ENCODE measurements at places on chromosomes 16 and 17. TPM values are rescaled to one million over a fixed set of nuclear protein-coding genes. Genes with fewer than 3 reads are reported as not detected.

The ADAMTS18 gene
- 9.2 TPM for total RNA-seq

DNA sequence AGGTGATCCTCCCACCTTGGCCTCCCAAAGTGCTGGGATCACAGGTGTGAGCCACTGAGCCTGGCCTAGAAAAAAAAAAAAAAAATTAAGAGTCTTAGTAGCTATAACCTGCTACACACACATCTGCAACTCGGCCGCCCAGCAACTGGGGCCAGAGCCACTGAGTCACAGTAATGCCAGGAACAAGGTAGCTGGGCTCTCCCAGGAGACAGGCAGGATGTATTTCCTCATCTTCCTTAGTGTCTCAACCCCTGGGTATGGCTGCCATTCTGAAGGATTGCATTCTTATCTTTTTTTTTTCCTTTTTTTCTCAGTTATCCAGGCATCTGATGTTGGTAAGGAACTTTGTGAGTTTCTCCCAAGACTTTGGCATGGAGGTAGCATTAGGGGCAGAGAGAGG is 7.1 kb upstream of the PSMD3 start:
- no peak for DNase-seq

The KRTAP9-8 gene
- not detected for total RNA-seq

GRCh38 chr17:6654841-6655731 is 3.5 kb downstream of the C17orf100 start:
- peak; percentile 59 for DNase-seq

- DNase-seq = peak; percentile 96
Observed at GRCh38 chr17:74453665-74454196, 12.7 kb upstream of the CD300A start.

DNA sequence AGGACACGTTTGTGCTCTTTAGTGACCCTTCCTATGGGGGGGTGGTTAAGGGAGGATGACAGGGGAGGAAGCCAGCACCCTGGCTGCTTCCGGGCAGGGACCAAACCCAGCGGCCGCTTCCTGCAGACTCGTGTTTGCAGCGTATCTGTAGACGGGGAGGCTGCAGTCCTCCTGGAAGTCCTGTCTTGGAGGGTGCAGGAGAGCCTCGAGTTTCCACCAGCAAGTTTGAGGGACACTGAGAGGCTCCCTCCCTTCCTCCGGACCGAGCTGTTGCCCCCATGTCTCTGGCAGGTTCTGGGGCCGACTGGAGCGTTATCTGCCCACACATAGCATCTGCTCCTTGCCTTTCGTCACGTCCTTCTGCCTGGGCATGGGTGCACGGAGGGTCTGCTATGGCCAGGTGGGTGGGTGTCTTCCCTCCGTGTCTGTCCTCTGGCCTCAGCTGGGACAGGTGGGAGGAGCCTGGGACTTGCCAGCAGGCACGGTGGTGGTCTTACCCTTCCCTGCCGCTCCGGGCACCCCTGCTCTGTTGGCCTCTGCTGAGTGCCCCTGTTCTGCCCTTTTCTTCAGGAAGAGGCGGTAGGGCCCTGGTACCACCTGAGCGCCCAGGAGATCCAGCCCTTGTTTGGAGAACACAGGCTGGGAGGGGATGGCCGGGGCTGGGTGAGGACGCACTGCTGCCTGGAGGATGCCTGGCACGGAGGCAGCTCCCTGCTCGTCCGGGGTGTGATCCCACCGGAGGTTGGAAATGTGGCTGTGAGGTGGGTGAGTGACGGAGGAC is 8.8 kb downstream of the ENGASE start:
- DNase-seq = no peak

GRCh38 chr16:85420501-85421337 is 192.4 kb upstream of the GSE1 start:
- peak; percentile 65 for DNase-seq

The CDH8 gene
- 9.4 TPM for total RNA-seq

GRCh38 chr16:21953541-21953902 is 361 bp downstream of the UQCRC2 start:
- DNase-seq = no peak

GRCh38 chr16:57764341-57765159 is 29.0 kb downstream of the KATNB1 start:
- no peak for DNase-seq

The KRTAP4-6 gene
- total RNA-seq = not detected

DNA sequence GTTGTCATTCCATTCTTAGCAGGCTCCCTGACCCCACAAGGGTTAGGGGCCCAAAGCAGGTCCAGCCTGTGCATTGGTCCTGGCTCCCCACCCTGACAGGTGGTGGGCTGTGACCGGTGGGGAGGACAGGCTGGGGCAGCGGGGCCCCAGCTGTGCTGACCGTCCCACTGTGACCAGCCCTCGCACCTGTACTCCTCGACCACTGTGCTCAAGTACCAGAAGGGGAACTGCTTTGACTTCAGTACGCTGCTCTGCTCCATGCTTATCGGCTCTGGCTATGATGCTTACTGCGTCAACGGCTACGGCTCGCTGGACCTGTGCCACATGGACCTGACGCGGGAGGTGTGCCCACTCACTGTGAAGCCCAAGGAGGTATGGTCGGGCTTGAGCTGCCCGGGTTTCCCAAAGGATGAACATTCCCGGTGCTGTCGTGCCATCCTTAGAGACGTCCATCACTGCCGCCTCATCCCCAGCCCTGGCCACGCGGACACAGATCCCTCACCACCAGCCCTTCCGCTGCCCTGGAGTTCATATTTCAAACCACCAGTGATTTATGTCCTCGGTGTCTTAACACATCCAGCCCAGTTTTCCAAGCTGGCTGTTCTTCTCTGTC is 7.3 kb downstream of the DRC7 start:
- DNase-seq = no peak

The CMTM2 gene
- total RNA-seq = not detected

The HOXB1 gene
- not detected for total RNA-seq

DNA sequence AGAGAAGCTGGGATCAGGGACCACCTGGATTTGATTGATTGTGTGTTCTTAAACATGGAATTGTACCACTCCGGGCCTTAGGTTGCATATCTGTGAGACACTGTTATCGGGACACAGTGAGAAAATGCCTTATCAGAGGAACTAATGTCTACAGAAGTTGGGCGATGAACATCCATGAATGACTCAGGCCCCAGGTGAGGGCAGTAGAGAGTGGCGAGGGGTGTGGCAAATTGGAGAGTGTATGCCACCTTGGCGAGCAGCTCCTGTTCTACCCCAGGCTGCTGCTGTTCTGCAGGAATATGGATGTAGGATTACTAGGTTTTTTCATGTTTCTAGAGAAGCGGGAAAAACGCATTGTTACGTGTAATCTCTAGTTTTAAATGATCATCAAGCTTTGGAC is 38.8 kb downstream of the CLEC16A start:
- DNase-seq = no peak

- DNase-seq = peak; percentile 54
Observed at GRCh38 chr17:44502598-44503146, 534 bp downstream of the GPATCH8 start.

The HOXB2 gene
- total RNA-seq = 4.1 TPM

DNA sequence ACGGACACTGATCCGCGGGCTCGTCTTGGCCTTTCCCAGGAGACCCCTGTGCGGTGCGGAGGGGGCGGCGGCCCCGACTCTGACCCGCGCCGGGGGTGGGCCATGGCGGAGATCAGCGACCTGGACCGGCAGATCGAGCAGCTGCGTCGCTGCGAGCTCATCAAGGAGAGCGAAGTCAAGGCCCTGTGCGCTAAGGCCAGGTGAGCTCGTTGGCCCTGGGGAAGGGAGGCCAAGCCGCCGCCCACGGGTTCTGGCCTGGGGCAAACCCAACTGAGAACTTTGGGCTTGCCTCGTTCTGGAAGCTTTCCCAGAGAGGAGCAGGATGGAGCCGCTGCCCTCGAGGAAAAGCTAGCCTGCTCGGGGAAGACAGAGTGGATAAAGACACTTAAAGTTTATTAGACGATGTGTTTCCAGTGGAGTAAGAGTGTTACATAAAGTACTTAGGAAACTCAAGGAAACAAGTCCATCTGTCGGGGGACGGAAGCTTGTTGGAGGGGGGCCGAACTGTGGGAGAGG is 540 bp downstream of the PPP4C start:
- no peak for DNase-seq

DNA sequence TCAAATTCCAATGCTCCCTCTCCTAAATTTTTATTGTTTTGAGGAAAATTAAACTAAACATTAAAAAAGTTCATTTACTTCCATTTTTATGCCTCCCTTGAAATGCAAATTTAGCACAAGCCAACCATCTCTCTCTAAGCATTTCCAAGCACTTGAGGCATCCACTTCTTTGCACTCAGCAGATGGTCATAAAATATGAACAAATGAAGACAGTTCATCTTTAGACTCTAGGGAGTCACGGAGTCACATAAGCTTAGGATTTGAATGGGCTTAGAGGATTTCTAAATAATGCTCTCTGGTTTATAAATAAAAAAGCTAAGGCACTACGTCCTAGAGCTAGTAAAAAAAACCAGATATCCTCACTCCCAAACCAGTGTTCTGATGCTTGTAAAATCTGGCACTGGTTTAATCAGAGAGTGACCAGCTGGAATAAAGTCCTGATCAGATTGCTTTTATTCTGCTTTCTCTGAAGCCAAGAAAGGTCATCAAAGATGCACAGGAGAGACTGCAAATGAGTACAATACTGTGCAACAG is 204.2 kb downstream of the CA10 start:
- DNase-seq = peak; percentile 27

The TAC4 gene
- total RNA-seq = not detected

The CCL2 gene
- total RNA-seq = 11.3 TPM
